Colonic mucosa (tissue), 4 donors: ENCODE measurements at places on chromosomes 2 and 18.

GRCh38 chr2:125398738-125399524 is 1257.0 kb upstream of the GYPC start:
- DNase-seq = no peak
- no peak overlapping the region for H3K4me3 ChIP-seq
- no peaks in the 10 kb centered on the region for H3K27me3 ChIP-seq
- no peaks in the 10 kb centered on the region for H3K36me3 ChIP-seq
- H3K27ac ChIP-seq = no peak overlapping the region

DNA sequence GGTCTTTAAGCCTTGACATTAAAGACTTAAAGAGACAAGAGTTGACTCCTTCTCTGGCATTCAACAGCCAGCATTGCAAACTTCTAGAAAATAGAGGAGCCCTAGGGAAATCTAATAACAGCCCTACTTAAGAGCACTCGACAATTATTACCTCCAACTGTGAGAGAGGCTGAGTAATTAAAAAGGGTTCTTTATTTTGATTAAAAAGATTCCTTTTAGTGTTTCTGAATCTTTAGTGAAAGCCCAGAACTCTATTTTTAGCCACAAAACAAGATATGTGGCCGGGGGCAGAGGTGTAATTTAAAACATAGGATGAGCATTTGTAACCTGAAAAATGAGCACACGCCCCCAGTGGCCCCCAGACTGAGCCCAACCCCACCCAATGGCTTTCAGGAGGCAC is 222.3 kb downstream of the SMAD2 start:
- no peak for DNase-seq
- H3K36me3 ChIP-seq = no peaks in the 10 kb centered on the region
- H3K4me1 ChIP-seq = no peaks in the 10 kb centered on the region
- H3K27me3 ChIP-seq = no peaks in the 10 kb centered on the region
- H3K27ac ChIP-seq = no peak overlapping the region

GRCh38 chr2:224722770-224723169 is 6.6 kb upstream of the CCDC195 start:
- no peak overlapping the region for H3K27ac ChIP-seq
- H3K27me3 ChIP-seq = no peaks in the 10 kb centered on the region
- no peak for DNase-seq

GRCh38 chr2:237306083-237306786 is 107.7 kb downstream of the COL6A3 start:
- H3K4me1 ChIP-seq = no peaks in the 10 kb centered on the region
- no peak overlapping the region for H3K4me3 ChIP-seq
- no peak for DNase-seq

DNA sequence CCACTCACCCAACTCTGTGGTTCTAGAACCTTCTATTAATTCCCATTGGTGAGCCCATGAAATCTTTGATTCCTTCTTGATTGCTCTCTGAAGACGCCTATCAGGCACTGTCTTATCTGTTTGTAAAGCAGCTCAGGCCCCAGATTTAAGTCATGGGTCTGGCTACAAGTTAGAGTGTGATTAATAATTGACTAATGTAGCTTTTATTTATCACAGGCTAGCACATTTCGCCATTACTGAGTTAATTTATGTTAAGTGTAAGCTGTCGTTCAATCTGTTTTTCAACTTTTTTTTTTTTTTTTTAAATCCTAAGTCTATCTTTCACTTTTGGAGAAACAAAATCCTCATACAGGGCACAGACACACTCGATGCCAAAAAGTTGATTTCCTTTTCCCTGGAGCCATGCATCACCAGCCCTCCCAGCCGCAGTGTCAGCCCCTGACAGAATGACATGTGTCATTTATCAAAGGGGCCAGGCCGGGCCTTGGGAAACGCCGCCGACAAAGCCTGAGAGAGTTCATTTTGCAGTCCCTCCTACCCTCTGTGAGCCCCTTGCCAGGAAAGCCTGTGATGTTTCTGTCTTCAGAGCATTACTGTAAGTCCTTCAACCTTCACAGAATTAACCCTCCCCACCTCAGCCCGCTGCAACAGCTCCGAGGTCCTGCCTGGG is 15.8 kb downstream of the TSHZ1 start:
- peak overlapping the region; percentile 12 for H3K27ac ChIP-seq
- H3K27me3 ChIP-seq = no peaks in the 10 kb centered on the region
- H3K36me3 ChIP-seq = no peaks in the 10 kb centered on the region
- H3K4me1 ChIP-seq = peaks cover 6% of the 10 kb centered on the region

GRCh38 chr2:230269715-230270114 is 44.2 kb downstream of the SP140 start:
- DNase-seq = no peak
- no peaks in the 10 kb centered on the region for H3K4me1 ChIP-seq
- no peak overlapping the region for H3K4me3 ChIP-seq
- no peak overlapping the region for H3K27ac ChIP-seq

GRCh38 chr2:28158791-28159190 is 233.9 kb upstream of the FOSL2 start:
- H3K4me3 ChIP-seq = no peak overlapping the region
- no peaks in the 10 kb centered on the region for H3K4me1 ChIP-seq
- H3K27ac ChIP-seq = no peak overlapping the region
- no peaks in the 10 kb centered on the region for H3K36me3 ChIP-seq
- no peak for DNase-seq
- H3K27me3 ChIP-seq = no peaks in the 10 kb centered on the region

- H3K4me3 ChIP-seq = no peak overlapping the region
- H3K27ac ChIP-seq = no peak overlapping the region
- DNase-seq = no peak
- no peaks in the 10 kb centered on the region for H3K27me3 ChIP-seq
Observed at GRCh38 chr18:49249521-49249920, 210.9 kb downstream of the DYM start.

DNA sequence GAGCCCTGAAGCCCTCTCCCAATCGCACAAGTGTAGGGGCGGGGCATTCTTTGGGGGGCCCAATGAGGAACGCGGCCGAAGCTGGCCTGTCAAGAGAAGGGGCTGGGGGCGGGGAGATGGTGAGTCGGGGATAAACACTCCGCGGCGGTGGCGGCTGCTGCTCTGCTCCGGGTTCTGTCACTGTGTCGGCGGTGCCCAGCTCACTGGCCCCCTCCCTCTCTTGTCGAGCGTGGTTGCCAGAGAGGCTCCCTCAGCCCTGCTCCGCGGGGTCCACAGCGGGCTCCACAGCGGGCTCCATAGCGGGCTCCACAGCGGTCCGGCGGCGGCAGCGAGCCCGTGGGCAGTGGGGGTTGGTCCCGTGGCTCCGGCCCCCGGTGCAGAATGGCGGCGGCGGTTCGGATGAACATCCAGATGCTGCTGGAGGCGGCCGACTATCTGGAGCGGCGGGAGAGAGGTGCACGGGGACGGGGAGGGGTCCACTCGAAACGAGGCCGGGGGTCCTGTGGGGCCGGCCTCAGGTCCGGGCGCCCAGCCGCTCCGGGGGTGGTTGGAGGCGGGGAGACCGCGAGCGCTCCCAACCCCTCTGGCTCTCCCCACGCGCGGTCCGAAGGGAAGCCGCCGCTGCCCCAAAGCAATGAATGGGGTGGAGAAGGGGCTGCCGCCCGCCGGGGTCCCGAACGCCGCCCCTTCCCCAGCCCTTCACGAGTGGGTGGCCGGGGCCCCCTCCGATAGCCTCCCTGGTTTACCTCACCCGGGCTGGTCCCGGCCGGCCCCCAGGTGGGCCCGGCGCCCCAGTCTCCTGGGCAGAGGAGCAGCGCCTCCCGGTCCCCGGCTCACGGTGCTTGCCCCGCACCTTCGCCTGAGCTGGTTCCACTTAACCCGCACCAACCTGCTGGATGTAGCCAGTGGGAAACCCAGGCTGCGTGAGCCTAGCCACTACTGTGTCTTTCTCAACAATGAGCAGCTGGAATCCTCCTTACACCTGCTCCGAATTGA is at the start of gene MXD1:
TSS of gene MXD1 (plus strand) at position 160 of the 996 bp plus-strand sequence. CDS start at position 382, 222 bp downstream.
- H3K36me3 ChIP-seq = no peaks in the 10 kb centered on the region
- H3K27ac ChIP-seq = peak within 1 kb of the TSS; percentile 93
- no peaks in the 10 kb centered on the region for H3K27me3 ChIP-seq
- H3K4me1 ChIP-seq = no peaks in the 10 kb centered on the region

DNA sequence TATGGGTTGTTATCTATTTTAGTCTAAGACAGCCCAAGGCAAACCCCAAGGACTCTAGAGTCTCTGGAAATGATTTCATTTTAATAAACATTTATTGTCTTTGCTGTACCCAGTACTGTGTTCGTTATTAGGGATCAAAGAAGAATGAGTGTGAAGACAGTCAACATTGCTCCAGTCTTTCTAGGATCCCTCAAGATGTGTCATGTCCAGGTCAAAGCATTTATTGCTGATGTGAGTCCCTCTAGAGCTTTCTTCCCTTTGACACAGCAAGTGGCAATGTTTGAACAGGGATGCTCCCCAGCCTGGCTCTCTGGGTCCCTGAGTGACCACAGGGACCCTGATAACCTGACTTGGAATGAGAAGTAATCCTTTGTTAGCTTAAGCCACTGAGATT is 123.1 kb upstream of the STK17B start:
- DNase-seq = no peak
- H3K27ac ChIP-seq = no peak overlapping the region
- H3K4me3 ChIP-seq = no peak overlapping the region
- H3K4me1 ChIP-seq = no peaks in the 10 kb centered on the region

DNA sequence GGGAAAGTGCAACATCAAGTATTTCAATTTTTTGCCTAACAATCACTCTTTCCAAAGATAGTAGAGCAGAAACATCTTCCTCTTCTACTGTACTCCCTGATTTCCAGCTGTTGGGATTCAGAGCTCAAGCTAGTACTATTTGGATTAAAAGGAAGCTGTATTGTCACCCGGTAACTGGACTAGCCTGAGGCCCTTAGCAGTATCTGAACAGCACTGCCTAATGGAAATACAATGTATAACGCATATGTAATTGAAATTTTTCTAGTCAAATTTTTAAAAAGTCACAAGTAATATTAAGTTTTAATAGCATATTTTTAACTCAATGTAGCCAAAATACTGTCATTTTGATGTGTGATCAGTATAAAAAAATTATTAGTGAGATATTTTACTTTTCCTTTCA is 86.2 kb downstream of the COX7A2L start:
- no peak overlapping the region for H3K4me3 ChIP-seq

- DNase-seq = no peak
- no peaks in the 10 kb centered on the region for H3K4me1 ChIP-seq
- H3K36me3 ChIP-seq = no peaks in the 10 kb centered on the region
- H3K27me3 ChIP-seq = no peaks in the 10 kb centered on the region
Observed at GRCh38 chr2:18603854-18604530, 14.6 kb upstream of the NT5C1B start.

DNA sequence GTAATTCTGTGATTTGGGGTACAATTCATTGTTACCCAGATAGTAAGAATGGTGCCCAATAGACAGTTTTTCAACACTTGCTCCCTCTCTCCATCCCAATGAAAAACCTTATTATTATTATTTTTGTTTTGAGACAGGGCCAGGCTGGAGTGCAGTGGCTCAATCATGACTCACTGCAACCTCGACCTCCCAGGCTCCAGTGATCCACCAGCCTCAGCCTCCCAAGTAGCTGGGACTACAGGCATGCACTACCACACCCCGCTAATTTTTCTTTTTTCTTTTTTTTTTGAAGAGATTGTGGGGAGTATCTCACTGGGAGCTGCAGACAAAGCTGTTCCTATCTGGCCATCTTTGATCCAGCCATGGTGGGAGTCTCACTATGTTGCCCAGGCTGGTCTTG is 7.2 kb downstream of the TGFA start:
- DNase-seq = no peak
- no peak overlapping the region for H3K27ac ChIP-seq
- no peaks in the 10 kb centered on the region for H3K4me1 ChIP-seq
- H3K36me3 ChIP-seq = no peaks in the 10 kb centered on the region

DNA sequence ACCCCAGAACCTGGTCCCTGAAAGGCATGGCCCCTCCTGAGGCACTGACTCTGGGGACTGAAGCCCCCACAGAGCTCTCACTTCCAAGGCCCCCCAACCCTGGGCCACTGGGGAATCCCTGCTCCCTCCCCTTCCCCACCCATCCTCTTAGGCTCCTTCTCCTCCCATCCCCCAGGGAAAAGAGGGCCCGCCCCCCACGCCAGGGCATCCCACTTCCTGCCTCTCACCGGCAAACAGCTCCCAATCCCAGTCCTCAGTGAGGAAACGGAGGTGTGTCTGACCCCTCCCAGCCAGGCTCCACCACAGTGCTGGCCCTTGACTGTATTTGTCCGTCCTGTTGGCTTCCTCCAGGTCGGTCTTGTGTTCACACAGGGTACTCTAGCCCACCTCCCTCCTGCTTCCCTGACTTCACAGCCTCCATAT is 35.0 kb upstream of the PTMA start:
- no peaks in the 10 kb centered on the region for H3K36me3 ChIP-seq
- no peaks in the 10 kb centered on the region for H3K27me3 ChIP-seq
- peak overlapping the region; percentile 95 for H3K27ac ChIP-seq
- peak; percentile 96 for DNase-seq
- H3K4me3 ChIP-seq = peak overlapping the region; percentile 5

DNA sequence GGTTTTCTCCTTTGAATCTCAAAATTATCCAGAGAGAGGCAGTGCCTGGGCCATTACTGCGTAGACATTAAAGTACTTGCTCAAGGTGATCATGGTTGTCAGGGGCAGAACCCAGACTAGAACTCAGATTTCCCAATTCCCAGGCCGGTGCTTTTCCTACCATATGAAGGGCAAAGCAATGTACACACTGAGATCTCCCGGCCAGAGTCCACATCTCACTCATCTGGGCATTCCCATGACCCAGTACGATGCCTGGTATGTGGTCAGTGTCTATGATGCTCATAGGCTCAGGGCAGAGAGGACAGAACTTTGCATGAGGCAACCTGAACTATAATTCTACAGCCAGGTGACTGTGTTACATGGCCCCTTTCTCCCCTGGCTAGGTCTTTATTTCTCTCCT is 531.4 kb downstream of the TDRD15 start:
- H3K36me3 ChIP-seq = no peaks in the 10 kb centered on the region
- H3K4me3 ChIP-seq = no peak overlapping the region
- no peak overlapping the region for H3K27ac ChIP-seq
- H3K27me3 ChIP-seq = no peaks in the 10 kb centered on the region

GRCh38 chr2:146532009-146532408 is 1312.8 kb upstream of the ACVR2A start:
- H3K4me3 ChIP-seq = no peak overlapping the region
- H3K27me3 ChIP-seq = no peaks in the 10 kb centered on the region
- no peaks in the 10 kb centered on the region for H3K4me1 ChIP-seq
- DNase-seq = no peak
- no peak overlapping the region for H3K27ac ChIP-seq

GRCh38 chr18:54215069-54215468 is 9.4 kb downstream of the MBD2 start:
- no peaks in the 10 kb centered on the region for H3K4me1 ChIP-seq
- DNase-seq = no peak
- H3K27me3 ChIP-seq = no peaks in the 10 kb centered on the region
- H3K36me3 ChIP-seq = no peaks in the 10 kb centered on the region

- H3K4me3 ChIP-seq = no peak overlapping the region
- no peak overlapping the region for H3K27ac ChIP-seq
- H3K27me3 ChIP-seq = no peaks in the 10 kb centered on the region
- H3K4me1 ChIP-seq = no peaks in the 10 kb centered on the region
- H3K36me3 ChIP-seq = no peaks in the 10 kb centered on the region
- DNase-seq = no peak
Observed at GRCh38 chr18:32896776-32897547, 124.1 kb upstream of the KLHL14 start.

GRCh38 chr18:24190590-24190989 is 51.7 kb downstream of the CABYR start:
- no peak overlapping the region for H3K4me3 ChIP-seq
- H3K27ac ChIP-seq = no peak overlapping the region
- H3K4me1 ChIP-seq = no peaks in the 10 kb centered on the region
- no peak for DNase-seq
